RWPE1 (cell line): ENCODE measurements at places on chromosomes 5 and 9.

- DNase-seq: no peak
These were observed 39.8 kb upstream of the TNPO1 start for GRCh38 chr5:72776684-72777083.

- no peak for DNase-seq
These were observed 184.0 kb upstream of the IL12B start for GRCh38 chr5:159514229-159514810.

DNA sequence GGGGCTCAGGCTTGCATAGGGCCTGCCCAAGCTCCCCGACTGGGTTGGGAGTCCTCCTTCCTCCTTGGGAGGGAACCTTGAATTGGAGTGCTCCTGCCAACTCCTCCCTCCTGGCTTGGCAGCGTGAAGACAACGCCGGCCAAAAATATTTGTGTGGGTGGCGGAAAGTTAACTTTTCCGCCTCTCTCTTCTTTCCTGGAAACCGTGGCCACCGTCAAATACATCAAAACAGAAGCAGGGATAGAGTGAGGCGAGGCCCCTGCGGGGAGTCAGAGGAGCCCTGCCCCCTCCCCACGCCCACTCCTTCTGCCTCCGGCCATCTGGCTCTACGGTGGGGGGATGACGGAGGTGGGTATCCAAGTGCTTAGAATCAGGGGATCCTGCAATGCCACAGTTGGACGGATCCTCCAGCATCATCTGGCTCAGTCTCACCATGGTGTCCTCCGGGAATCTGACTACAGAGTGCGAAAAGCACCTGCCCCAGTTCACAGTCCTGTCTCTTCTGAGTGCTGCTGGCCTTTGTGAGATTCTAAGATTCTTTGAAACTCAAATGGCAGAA is 25.2 kb upstream of the SYNPO start:
- DNase-seq: no peak

DNA sequence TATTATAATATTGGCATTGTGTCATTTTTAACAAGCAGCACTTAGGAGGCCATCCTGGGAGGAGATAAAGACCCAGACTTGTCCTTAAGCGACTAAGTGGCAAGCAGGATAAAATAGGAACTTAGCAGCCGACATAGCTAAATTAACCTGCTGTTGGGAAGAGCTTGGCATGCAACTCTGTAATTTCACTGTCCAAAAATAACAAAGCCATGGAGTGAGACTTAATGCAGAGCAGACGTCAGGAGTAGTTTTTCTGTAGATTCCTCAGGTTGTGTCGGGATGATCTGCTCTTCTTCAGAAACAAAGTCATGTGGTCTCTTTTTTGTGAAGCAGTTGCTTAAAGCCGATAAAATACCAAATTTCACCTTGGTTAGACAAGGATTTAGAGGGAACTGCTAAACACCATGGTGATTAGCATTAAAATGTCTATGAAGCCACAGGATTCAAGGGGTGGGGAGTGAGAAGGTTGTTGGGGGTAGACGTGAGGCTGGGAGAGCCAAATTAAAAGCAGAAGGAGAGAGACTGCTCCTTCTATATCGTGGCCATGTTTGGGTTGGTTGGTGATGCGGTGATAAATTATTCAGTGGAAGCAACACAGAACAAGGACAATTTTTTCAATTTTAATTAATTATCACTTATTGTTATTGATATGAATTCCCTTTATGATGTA is 303.0 kb downstream of the CSNK1G3 start:
- no peak for DNase-seq

GRCh38 chr5:142680605-142681259 is 5.2 kb downstream of the FGF1 start:
- DNase-seq: peak; percentile 98

DNA sequence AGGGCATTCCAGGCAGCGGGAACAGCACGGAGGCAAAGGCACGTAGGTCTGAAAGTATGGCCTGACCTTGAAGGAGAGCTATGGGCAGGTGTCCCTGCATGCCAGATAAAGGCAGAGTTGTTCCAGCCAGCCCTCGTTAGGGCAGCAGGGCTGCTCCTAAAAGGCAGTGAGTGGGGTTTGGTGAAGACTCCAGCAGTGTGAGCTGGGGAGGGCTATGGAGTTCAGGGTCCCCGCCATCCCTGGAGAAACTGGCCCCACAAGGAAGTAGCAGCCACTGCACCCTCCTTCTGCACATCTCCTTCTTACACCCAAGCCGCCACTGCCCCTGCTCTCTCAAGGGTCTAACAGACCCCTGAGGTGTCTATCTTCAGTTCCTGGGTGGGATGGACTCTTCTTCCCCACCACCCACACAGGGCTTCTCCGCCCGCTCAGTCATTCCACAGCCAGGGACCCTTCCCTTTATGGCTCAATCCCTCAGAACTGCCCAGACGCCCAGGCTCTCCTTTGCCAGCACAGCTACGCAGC is 1.4 kb downstream of the AKNA start:
- DNase-seq: no peak

GRCh38 chr5:109421956-109422355 is 12.2 kb upstream of the PJA2 start:
- no peak for DNase-seq

DNA sequence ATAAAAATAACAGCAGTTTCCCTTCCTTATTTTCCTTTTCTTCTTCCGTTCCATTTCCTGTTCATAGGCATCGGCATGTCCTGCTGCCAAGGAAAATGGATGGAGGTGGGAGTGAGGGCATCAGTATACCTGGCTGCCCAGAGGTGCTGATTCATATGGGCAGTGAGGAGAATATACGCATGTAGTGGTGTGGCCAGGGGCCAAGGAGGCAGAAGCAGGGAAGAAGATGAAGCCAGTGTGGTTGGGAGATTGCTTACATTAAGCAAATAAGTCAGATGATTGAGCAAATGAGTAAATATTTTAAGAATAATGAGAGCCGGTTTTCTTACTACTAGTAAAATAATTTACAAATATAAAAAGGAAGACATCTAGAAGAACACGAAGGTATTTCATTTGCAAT is 344.9 kb upstream of the PAPPA start:
- DNase-seq: no peak

GRCh38 chr9:95620314-95620713 is 103.5 kb upstream of the PTCH1 start:
- no peak for DNase-seq

DNA sequence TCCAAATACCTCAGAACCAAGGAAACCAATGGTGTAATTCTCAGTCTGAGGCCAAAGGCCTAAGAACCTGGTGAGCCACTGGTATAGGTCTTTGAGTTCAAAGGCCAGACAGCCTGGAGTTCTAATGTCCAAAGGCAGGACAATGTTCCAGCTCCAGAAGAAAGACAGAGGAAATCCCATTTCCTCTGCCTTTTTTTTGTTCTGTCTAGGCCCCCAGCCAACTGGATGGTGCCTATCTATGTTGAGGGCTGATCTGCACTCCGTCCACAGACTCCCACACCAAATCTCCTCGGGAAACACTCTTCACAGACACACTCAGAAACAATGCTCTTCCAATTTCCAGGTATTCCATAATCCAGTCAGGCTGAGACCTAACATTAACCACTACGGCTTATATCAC is 30.1 kb downstream of the FNIP1 start:
- DNase-seq: no peak
